NCI-H69 (cell line): ENCODE measurements at places on chromosomes 16 and 17.

GRCh38 chr17:5971969-5972368 lies 98.2 kb upstream of the WSCD1 start:
- DNase-seq: peak; percentile 79

DNA sequence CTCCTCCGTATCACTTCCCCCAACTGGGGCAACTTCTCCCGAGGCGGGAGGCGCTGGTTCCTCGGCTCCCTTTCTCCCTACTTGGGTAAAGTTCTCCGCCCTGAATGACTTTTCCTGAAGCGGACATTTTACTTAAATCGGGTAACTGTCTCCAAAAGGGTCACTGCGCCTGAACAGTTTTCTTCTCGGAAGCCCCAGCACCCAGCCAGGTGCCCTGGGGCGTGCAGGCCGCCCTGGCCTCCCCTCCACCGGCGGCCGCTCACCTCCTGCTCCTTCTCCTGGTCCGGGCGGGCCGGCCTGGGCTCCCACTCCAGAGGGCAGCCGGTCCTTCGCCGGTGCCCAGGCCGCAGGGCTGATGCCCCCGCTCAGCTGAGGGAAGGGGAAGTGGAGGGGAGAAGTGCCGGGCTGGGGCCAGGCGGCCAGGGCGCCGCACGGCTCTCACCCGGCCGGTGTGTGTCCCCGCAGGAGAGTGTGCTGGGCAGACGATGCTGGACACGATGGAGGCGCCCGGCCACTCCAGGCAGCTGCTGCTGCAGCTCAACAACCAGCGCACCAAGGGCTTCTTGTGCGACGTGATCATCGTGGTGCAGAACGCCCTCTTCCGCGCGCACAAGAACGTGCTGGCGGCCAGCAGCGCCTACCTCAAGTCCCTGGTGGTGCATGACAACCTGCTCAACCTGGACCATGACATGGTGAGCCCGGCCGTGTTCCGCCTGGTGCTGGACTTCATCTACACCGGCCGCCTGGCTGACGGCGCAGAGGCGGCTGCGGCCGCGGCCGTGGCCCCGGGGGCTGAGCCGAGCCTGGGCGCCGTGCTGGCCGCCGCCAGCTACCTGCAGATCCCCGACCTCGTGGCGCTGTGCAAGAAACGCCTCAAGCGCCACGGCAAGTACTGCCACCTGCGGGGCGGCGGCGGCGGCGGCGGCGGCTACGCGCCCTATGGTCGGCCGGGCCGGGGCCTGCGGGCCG lies 1.6 kb downstream of the HIC1 start:
- no peak for DNase-seq

GRCh38 chr16:84893849-84894599 lies 74.2 kb downstream of the CRISPLD2 start:
- peak; percentile 2 for DNase-seq

DNA sequence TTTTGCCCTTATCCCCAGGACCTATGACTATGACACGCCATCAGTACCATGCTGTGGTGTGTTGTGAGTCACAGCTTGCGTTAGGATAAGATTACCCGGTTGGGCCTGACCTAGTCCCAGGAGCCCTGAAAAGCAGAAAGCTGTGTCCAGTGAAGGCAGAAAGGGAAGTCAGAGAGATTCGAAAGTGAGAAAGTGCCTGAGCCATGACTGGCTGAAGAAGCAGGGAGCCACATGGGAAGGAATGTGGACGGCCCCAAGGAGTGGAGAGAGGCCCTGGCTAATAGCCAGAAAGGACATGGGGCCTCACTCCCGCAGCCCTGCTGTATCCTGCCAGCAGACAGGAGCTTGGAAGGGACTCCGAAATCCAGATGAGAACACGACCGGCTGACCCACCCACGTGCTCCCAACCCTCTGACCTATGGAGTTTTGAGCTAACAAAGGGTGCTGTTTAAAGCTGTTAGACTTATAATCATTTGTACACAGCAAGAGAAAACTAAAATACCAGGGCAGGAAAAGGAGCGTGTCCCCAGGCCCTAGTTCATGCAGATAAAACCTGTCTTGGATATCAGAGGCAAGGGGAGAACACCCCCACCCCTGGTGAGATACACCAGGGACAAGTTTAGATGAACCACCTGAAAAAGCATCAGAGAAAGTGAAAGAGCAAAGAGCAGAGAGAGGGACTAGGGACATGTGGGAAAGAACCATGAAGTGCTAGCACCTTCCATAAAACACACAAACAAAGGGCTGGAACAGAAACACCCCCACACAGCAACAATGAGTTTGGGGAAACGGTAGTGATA lies 115.3 kb downstream of the SLC39A11 start:
- DNase-seq: peak; percentile 63

DNA sequence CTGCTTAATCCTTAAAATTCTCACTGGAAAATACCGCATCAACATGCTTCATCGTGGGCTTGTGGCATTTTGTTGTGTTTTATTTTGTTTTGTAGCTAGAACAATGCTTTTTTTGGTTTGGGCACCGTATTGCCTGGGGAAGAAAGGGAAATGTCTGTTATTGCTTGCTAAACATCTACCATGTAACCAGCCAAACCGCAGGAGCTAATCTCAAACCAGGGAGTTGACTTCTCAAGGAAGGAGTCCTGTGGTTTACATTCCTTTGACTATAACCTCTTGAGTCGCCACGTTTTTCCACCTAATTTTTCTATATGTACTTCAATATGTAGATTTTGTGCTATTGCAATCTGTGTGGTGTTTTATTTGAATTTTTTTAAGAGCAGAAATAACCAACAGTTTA lies 593.5 kb upstream of the SOX9 start:
- DNase-seq: no peak

DNA sequence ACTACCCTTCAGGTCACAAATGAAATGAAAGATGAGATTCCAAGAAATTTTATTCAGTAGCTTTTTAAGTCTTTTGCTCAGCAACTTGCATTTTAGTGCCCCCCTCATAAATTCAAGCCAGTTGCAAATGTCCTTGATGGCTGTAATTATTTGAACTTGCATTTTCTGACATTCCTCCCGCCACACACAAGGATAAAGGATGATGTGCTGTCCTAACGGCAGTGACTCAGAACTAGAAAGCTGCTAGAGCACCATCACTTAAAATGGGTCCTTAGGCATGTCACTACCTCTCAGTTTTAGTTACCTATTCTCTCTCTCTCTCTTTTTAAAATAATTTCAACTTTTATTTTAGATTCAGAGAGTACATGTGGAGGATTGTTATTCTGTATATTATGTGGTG lies 306.7 kb downstream of the CNTNAP4 start:
- peak; percentile 70 for DNase-seq

DNA sequence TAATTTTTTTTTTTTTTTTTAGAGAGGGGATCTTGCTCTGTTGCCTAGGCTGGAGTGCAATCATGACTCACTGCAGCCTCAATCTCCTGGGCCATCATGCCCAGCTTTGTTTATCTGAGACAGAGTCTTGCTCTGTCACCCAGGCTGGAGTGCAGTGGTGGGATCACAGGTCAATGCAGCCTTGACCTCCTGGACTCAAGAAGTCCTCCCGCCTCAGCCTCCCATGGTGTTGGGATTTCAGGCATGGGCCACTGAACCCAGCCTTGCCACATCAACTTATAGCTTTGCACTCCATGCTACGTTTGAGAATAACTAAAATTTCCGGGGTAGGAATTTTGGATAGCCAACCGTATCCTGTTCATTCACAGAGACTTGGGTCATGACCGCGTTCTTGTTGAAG lies 30.6 kb downstream of the RNF213 start:
- no peak for DNase-seq

- DNase-seq: peak; percentile 1
These were observed 49.3 kb downstream of the ABCC12 start for GRCh38 chr16:48106446-48106845.

DNA sequence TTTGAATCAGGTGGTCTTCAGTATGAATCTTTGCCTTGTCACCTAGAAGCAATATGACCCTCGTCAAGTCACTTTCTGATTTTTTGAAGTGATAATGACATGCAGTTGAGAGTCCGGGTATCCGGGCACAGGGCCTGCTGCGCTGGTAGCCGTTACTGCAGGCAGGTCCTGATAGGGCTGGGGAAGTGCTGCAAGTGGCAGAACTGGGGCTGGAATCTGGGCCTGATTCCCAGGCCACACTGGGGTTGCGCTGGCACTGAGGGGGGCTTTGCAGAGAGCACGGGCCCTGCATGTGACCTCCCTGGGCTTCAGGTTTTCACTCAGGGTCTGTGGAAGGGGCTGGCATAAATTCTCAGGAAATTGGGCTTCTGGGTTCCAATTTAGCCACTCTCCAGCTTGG lies 3.0 kb downstream of the PPP4C start:
- no peak for DNase-seq

DNA sequence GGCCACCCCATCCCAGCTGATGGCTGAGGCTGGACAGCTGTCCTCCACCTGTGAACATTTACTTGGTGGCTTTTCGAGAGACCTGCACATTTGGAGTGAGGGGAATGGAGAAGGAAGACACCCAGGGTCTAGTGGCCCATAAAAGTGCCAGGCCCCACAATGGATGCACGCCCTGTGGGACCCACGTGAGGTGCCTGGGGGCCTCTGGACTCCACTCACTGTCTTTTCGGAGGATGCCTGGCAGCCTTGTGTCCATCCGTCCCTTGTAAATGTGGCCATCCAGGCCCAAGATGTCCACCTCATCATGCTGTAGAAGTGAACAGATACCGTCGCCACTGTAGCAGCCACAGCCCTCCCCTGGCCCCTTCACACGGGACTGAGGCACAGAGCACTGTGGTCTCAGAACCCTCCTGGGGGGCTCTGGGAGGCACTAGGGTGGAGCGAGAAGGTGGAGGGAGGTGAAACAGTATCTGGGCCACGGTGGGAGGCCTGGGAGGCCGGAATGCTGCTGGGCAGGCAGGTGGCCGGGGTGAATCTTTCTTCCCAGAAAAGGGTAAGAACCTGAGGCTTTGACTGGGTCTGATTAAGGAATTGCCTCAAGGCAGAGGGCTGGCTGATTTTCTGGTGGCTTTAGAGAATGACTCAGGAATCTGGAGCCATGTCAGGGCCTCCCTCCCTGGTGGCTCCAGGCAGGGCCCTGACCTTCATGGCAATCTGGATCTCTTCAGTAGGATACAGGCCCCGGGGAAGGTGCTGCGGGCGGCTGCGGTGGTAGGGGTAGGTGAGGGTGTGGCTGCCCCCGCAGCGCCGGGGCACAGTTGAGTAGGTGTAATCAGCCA lies 11.5 kb downstream of the UBALD2 start:
- no peak for DNase-seq

DNA sequence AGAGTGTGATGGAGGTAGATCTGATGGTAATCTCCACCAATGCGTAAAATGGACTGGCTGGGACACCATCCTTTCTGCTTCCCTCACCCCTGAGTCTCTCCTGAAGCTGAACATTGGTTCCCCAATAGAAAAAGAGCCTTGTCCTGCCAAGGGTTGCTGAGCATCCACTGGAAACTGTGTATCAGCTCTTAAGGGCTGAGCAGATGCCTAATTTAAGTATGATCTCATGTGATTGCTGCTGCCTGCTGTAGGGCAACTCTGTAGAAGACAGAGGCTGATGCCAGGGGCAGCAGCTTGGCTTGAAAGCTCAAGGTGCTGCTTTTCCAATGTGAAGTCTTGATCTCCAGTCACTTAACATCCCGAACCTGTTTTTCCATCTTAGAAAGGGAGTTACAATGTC lies 310.3 kb upstream of the CCL2 start:
- DNase-seq: peak; percentile 30

DNA sequence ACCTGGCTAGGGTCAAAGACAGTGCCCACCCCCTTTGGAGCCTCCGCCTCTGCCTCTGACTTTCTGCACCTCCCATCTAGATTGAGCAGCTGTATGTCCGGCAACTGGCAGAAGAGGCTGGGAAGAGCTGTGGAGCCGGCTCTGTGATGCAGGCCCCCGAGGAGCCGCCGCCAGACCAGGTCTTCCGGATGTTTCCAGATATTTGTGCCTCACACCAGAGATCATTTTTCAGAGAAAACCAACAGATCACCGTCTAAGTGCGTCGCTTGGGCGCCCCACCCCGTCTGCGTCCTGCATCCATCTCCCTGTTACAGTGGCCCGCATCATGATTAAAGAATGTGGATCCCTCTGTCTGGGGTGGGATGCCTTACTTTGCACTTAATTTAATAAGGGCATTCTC lies 22.1 kb downstream of the IRF8 start:
- DNase-seq: no peak
